ENCODE measurements at places on chromosomes 2 and 18.

DNA sequence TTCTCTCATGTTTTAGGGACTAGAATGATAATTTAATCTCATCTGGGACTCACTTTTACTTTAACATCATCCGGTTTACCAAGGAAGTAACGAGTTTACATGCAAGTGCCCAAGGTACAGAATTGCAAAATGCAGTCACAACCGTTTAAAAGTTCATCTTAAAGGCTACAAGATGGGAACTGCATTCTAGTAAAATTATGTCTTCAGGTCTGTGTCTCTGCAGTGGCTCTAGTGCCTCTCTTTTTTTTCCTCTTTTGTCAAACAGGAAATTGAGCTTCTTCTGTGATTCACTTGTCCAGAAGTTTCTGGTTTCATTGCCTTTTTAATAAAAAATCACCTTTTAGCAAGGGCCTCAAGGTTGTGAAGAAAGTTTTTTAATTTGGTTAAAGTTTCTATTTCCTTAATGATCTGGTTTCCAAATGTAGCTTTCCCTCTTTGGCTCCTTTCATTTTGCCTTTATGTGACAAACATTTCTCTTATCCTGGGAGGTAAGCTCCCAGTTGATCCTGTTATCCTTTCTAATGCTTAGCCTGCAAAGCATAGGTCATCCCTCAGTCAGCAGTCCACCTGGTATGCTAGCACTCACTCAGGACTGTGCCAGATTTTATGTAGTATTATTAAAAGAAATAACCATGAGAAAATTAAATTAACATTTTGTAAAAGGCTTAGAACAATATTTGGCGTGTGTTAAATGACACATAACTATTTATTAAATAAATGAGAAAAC lies 2.4 kb downstream of the GLS start:
- peak; percentile 17 for DNase-seq

GRCh38 chr2:205988274-205988673 lies 97.7 kb downstream of the INO80D start:
- DNase-seq, result no peak

DNA sequence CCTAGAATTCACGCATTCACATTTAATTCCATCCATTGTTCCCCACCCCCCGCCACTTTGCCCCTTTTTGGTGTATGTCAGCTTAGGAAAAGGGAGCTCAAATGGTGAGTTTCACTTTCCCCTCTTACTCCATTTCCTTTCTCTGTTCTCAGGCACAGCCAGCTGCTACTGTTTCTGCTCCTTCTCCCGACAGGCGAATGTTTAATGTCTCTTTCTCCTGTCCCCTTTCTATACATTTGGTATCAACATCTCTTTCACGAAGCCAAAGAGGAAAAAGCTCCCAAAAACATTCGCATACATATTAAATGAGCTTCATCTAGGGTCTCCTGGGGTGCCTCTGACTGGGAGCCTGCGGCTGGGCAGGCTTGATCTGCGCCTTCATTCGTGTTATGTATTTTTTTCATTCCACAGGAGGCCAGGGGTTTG lies 124.2 kb upstream of the SATB2 start:
- DNase-seq, result no peak

DNA sequence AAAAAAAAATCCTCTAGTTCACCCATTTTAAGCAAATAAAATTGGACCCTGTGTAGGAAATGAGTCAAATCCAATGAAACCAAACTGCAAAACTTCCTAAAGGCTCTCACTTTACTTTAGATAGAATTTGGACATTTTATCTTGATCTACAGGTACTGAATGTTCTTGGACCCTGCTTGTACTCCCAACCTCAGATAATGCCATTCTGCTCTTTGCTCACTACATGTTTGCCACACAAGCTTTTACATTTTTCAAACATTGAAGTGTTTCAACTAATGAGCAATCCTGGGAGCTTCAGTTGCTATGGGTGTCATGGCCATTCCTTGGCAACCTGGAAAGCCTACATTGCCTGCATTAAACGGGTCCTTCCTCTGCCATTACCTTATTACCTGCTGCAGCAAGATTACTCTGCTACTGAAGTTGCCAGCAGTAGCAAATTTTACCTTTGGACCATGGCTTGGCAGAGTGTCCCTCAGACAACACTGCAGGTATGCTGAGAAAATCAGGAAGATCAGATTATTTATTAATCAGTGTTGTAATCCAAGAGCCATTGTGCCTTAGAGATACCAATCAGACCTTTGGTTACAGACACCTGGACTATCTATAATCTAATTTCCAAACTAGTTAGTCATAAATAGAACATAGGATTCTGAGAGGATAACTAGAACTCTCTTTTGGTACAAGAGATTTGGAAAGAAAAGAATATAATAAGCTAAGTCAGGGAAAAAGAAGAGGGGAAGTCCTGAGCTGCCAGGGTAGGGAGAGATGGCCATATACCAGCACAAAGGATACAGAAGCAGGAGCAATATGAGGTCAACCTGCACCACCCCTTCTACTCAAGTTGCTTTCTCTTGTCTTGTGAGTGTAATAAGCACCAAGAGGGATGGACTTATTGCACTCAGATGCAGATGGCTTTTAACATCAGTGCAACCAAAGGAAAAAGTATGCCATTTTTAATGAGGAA lies 293.3 kb upstream of the TFPI start:
- no peak for DNase-seq

DNA sequence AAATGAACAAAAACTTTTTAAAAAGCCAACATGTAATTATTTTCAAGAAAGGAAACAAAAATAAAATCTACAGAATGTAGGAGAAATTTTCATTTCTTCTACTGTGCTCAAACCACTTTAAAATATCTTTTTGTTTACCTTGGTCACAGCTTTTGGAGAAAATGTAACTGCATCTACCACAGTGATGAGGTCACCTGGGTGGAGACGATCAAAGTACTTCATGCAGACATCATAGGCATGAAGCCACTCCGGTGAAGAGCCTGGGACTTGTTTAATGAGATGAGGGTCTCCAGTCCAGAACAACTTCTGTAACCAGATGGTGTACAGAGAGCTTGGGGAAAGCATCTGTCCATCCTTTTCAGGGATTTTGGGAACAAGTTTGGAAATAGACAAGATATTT lies 285.8 kb downstream of the NBAS start:
- DNase-seq, result no peak

DNA sequence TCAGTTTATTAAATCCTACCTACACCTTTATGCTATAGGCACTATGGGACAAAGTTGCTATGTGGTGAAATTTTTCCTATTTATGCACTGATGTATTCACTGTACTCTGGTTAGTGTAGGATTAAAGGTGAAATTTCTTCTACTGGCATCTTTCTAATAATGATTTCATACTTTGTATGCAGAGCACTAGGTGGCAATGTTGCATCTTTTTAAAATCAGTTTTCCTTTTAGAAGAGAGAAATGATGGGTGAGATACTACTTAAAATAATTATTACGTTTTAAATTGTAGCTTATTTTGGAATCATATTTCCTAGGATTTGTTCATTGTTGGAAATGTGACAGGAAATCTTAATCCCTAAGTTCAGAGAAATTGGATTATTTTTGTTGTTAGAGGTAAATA lies 150.9 kb downstream of the CD8B2 start:
- DNase-seq, result no peak

DNA sequence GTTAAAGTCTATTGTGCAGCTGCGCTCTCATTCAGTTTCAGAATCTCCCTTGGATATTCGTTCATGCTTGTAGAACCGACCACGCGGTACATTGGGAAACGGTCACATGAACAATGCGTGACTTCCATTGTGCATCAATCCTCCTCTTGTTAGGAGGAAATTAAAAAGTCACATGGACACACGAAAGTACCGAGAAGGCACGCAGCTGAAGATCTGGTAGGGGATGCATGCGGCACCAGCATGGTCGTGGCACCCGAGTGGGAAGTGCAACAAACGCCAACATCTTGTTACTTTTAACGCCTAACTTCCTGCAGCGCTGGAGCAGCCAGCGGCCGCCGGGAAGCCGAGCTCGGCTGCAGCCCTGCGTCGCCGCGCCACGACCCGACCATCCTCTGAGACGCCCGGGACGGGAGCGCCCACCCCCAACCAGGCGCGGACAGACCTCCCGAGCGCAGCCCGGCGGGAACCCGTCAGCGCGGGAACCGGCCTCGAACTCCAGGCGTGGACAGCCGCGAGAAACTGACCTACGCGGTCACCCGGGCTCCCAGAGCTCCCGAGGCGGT lies 412 bp downstream of the OSBPL1A start:
- peak; percentile 4 for DNase-seq

GRCh38 chr2:101823347-101823791 lies 125.9 kb downstream of the MAP4K4 start:
- peak; percentile 73 for DNase-seq

GRCh38 chr2:217223222-217223930 lies 363.5 kb upstream of the TNP1 start:
- no peak for DNase-seq

DNA sequence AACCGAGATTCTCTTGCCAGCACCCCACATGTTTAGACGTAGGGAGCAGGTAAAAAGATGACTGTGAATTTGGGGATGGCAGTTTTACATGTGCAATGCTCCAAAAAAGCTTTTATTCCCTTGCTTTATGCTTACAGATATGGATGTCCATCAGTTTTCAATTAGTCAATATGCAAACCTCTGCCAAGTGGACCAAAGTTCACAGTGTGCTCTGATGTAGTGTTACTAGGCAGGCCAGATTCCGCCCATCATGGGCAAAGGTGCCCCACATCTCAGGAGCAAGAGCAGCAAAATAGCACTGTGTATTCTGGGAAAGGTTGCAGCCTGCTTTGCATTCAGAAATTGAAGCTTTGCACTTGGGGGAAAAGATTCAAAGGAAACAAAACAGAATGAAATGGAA lies 329.7 kb upstream of the ZEB2 start:
- DNase-seq, result no peak

- DNase-seq, result no peak
Observed at GRCh38 chr18:1078301-1078700, 173.6 kb downstream of the ADCYAP1 start.

DNA sequence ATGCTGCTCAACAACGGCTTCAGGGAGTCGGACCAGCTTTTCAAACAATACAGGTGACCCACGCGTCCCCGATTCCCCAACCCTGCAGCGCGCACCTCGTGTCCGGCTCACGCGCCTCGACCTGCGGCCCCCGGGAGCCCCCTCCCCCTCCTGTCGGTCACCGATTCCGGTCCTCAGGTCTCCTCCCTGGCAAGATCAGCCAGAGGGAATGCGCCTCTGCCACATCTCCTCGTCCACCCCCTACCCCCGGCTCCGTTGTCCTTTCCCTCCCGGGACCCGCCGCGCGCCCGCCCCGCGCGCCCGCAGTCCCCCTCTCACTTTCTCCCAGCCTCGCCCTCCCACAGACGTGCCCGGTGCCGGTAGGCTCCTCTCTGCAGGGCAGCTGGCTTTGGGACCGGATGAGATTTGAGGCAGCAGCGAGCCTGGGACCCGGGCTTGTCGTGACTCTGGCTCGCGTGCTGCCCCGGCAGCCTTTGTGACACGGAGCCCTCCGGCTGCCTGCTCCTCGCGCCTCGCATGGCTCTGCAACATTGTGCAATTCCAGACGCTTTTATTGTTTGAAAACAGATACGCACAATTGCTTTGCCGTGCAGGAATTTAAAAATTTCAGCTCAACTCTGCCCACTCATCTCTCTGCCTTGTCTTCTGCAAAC lies 558 bp downstream of the TTC39C start:
- DNase-seq, result no peak

GRCh38 chr2:50753234-50753633 lies 278.7 kb downstream of the NRXN1 start:
- no peak for DNase-seq

GRCh38 chr2:37600735-37601134 lies 70.7 kb downstream of the CDC42EP3 start:
- no peak for DNase-seq

- no peak for DNase-seq
Observed at GRCh38 chr2:1672738-1673137, 71.6 kb downstream of the PXDN start.

GRCh38 chr2:240831594-240832204 lies 11.7 kb upstream of the KIF1A start:
- DNase-seq, result no peak

GRCh38 chr2:188952901-188953300 lies 21.3 kb upstream of the COL3A1 start:
- DNase-seq, result no peak

DNA sequence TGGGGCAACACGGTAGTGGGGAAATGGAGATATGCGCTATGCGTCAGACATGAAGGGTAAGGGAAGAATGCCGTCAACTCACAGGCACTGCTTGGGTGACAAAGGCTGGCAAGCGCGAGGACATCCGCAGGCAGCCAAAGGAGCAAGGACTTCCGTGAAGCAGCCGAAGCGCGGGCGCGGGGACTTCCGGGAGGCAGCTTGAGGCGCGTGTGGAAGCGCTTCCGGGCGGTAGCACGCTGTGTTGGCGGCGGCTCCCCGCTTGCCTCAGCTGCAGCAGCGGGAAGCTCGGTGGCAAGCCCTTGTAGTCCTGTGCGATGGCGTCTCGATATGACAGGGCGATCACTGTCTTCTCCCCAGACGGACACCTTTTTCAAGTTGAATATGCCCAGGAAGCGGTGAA lies at the start of gene PSMA8:
Gene PSMA8, plus strand, starts transcription at position 218 of the 400 bp plus-strand sequence. Its CDS starts 97 bp downstream, at position 315.
- DNase-seq, result peak; percentile 51

GRCh38 chr18:55589625-55590291 lies 1.8 kb upstream of the TCF4 start:
- DNase-seq, result peak; percentile 73

GRCh38 chr2:216922175-216922780 lies 62.4 kb upstream of the TNP1 start:
- DNase-seq, result no peak

DNA sequence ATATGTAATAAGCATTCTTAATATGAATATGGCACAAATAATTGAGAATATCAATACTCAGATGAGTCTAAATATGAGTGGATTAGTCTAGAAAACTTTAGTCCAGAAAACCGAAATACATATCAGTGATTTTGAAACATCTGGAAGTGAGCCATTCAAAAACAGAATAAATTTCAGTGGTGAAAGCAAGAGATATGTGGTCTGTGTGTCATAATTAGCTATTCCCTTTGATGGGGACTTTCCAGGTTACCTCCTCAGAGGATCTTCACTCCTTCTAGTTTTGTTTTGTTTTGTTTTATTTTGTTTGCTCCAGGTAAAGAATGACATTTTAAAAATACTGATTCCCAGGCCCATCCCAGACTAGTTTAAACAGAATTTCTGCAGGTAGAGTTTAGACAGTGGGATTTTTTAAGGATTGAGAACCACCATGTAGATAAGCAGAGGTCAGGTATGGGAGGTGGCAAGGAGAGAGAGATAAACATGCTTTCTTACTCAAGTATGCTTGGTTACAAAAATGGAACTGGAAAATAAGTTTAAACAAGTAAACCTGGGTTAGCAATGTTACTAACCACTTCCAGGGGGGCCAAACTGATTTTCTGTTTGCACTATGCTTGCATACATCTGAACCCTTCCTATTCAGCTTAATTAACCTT lies 70.7 kb downstream of the NABP1 start:
- no peak for DNase-seq

DNA sequence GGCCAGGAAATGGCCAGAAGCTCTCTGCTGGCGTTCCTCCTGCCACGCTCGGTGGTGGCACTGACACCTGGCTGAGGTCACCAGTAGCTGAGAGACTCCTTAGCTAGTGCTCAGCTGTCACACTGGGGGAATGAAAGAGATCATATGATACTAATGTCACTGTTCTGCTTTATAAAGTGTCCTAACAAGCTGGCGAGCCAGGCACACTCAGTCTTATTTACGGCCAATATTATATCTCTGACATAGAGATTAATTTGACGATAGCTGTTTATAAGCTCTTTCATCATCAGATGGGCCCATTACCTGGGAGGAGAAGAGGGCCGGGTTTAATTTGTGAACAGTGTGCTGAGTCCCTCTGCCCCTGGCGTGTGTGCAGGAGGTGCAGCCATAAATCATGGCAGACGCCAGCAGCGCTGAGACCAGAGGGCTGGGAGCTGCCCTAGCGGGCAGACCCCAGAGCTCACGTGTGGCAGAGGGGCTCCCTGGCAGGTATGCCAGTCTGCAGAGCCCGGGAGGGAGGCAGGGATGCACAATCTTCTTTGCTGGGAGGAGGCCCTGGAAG lies 246.5 kb downstream of the HAUS1 start:
- no peak for DNase-seq

Data from CD4-positive, alpha-beta T cell treated with Interleukin-6 at 100 ng/mL for 8 hours (primary cell).